Activated CD4-positive, CD25-positive, alpha-beta regulatory T cell (primary cell): ENCODE measurements at places on chromosomes 6 and 20.

DNA sequence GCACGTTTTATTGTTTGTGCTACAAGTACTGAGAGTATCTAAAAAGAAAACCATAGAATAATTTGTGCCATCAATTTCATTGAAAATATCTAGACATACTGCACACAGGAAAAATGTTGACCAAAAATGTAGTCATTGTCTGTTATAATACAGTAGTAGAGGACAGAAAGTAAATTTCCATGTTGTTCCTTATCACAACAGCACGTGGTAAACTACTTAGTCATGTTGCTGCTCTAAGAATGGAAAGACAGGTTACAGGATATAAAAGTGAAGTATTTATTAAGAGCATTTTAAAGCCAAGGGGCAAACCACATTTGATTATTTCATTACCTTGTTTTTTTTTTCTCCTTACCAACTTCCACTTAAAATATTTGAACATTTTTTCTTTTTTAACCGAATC, 89.0 kb upstream of the CEP85L start:
- no peak for DNase-seq

DNA sequence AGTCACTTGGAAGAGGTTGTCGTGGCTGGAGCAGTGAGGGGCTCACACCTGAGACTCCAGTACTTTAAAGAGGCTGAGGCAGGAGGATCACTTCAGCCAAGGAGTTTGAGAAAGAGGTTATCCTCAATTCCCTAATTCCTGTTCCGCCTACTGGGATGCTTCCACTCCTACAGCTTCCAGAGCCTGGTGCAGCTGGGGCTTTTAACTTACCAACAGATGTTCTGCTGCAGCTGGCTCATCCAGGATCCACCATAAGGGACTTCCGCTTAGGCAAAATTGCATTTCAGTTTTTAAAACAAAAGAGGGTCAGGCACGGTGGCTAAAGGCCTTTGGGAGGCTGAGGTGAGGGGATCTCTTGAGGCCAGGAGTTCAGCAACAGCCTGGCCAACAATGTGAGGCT, 59.1 kb upstream of the CDYL start:
- no peak for DNase-seq

GRCh38 chr6:7891078-7891872, 19.3 kb downstream of the TXNDC5 start:
- no peak for DNase-seq

- DNase-seq = no peak
Observed at GRCh38 chr6:14353798-14354197, 236.2 kb downstream of the CD83 start.

DNA sequence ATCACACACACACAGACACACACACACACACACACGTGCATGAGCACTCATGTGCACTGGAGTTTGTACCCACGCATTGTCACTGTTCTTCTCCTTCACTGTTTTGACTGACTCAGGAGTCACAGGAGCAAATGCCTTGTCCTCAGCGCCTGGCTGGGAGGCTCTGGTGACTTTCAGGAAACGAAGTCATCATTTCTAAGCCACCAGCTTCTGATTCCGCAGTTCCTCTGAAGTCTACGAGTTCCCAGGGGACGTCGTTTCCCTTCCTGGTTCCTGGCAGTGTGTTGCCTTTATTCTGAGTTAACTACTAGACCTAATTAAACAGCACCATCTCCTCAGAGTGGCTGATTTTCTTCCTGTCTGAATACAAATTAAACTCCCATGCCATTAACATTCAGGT, 82.2 kb upstream of the PMEPA1 start:
- no peak for DNase-seq

DNA sequence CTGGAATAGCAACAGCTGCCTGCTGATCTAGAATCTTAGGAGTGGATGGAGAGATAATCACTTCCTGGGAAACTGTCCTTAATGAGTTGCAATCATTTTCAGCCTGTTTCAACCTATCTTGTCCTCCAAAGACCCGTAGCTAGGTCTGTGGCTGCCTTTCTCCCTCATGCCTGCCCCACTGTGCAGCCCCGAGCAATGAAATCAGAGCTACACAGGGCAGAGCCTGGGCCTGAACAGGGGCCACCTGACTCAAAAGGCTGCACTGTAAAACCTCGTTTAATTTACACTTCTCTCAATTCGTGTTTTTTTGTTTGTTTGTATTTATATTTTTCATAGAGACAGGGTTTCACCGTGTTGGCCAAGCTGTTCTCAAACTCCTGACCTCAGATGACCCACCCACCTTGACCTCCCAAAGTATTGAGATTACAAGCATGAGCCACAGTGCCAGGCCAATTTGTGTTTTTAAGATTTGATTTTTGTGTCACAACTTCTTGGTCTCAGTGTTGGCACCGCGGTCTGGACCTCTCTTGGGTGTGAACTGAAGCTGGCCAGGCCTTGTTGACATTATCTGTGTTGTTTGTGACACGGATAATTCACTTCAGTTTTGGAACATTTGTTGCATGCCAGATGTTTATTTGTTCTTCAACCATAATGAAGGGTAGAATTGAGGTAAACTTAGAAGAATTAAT, 21.5 kb downstream of the GGTLC1 start:
- DNase-seq = no peak

DNA sequence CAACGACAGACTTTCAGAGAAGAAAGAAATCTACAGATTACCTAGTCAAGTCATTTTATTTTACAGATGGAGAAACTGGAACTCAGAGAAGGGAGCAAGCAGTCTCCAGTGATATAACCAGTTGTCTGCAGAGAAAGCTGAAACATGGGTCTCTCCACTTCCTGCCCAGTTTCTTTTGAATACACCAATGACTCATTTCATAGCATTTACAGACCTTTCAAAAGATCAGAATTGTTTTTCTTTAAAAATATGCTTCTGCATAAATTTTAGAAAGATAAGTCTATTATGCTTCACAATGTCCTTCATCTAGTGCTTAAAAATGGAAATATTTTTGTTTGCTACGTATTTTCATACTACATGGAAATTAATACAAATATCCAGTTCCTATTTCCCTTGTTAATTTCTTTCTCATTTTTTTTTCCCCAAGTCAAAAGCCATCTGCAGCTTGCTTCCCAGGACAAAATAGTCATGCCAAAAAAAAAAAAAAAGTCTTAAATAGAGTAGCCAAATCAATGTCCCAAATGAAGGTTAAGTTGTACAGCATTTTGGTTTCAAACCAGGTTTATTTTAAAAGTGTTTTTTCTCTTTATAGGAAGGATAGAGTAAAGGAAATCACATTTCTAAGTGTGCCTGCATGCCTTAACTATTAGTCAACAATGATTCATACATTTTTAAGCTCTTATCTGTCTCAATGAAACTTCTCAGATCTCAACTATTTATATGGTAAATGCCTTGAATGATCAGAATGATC, 36.9 kb downstream of the ARHGAP18 start:
- DNase-seq = no peak

DNA sequence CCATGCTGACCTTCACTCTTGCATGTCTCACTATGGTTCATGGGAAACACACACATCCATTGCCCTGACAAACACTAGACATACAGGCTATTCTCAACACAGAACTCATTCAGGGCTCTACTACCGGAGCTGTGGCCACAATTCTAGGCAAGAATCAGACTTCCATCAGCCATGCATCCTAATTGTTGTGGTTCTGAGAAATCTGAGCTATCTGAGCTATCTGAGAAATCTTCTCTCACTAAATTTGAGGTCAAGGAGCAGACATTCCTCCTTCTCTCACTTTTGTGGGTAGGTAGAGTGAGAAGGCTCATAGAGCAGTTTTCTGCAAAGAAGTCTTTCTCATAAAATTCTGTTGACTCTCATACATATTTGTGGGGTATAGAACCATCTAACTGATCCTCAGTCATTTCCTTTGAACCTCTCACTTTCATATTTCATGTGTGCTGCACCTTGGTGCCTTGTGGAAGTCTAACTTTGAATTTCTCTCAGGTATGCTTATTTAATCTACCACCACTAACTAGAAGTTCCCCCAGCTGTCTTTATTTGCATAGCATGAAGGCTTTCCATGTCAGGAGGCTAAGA, 43.6 kb downstream of the ADGRF1 start:
- DNase-seq = no peak

DNA sequence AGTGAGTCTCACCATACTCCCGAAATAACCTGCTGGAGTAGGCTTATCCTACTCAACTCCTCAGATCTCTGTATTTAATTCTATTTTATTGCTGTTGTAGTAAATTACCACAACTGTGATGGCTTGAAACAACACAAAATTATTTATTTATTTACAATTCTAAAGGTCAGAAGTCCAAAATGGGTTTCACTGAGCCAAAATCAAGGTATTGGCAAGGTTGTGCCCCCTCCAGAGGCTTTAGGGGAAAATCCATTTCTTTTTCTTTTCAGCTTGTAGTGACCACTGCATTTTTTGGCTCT, 869 bp upstream of the SLC17A2 start:
- DNase-seq = no peak

GRCh38 chr6:142692942-142693341, 252.0 kb downstream of the HIVEP2 start:
- peak; percentile 59 for DNase-seq

DNA sequence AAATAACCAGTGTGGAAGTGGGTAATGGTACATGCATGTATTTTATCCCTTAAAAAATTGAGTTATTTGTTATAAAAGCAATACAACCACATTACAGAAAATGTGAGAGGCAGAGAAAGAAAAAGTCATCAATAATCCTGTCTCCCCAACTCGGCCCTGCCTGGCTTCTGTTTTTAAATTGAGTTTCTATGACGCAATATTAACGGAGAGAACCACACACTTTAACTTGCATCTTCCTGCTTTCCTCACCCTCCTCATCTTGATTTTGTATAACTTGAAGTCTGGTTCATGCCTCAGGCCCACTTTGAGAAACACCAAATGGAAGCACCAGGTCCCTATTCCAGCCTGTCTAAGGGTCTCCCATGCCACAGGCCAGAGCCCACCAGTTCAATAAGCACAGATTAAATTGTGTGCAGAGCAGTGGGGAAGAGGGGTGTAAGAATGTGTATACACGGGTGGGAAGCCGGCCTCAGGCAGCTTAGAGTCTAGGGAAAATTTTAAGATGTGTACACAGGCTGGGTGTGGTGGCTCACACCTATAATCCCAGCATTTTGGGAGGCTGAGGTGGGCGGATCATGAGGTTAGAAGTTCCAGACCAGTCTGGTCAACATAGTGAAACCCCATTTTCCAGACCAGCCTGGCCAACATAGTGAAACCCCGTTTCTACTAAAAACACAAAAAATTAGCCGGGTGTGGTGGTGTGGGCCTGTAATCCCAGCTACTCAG, 15.9 kb downstream of the KCNK5 start:
- DNase-seq = no peak

DNA sequence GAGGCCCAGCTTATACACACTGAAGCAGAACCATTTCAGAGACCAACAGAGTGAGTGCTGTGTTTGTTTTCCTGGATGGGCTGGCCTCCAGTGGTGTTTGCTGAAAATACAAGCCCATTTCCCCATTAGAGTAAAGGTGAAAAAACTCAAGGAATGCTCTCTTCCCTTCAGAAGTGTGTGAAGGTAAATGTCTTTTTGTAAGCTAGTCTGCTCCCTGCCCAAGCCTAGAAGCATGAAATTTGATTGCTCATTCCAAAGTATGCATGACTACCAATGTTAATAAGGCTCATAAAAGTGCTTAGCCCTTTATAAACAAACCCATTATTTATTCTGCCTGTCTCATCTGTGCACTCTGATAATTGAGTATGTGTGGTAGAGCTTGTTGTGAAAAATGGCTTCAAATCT, 59.1 kb downstream of the ADGRF1 start:
- no peak for DNase-seq

DNA sequence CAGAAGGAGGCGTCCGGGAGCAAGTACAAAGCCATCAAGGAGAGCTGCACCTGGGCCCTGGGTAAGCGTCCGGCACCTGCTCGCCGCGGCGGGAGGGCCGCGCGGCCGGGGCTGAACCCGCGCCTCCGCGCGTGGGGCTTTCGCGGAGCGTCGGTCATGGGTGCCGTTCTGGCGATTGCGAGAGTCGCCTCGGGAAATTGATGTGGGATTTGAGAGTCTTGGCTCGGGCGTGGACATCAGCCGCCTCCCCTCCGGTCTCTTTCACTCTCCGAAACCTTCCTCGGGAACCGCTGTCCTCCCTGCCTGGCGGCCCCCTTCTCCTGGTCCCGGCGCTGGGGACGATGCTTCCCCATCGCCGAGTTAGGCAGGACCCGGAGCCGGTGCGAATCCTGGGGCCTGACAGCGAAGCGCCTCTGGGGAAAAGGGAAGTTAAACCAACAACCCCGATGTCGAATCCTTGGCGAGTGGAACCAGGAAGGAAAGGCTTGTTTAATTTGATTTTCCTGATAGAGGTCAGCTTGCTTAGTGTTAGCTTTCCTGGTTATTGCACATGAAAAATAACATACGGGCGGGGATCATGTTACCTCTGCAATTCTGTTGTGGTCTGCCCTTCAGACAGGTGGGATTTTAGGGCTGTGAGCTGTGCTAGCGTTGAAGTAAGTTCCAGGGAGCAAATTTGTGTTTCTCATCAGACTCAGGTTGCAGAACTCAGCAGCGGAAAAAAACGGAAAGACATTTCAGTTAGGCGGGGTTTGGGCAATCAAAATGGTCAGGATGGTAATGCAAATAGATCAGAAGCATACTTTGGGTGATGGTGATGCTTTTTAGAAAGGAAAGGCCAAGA, 594 bp downstream of the ARFGEF3 start:
- DNase-seq = no peak

DNA sequence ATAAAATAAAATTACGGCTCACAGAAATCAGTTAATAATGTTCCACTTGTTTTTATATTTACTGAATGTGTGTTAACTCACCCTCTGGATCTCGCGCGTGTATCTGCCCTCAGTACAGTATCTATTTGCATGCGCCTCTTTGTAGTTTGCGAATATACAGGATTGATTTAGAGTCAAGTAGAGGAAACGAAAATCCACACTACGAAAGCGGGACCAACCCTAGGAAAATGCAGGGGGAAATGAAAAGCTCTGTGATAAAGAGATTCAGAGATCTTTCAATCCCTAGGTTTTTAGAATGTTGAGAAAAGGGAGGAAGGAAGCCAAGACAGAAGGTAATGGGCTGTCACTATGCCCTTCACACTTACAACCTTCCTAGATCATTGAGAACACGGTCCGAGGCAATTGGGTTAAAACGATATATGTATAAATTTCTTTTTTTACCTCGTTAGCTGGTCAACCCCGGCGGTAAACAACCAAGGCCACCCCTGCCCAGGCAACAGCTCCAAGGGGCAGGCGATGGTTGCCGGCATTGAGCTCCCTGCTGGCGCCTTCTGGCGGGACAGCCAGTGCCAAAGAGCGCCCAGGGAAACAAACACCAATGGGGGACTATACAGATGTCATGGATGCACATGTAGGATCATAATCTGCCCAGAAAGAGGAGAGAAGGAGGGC, 792 bp upstream of the FUT9 start:
- no peak for DNase-seq

DNA sequence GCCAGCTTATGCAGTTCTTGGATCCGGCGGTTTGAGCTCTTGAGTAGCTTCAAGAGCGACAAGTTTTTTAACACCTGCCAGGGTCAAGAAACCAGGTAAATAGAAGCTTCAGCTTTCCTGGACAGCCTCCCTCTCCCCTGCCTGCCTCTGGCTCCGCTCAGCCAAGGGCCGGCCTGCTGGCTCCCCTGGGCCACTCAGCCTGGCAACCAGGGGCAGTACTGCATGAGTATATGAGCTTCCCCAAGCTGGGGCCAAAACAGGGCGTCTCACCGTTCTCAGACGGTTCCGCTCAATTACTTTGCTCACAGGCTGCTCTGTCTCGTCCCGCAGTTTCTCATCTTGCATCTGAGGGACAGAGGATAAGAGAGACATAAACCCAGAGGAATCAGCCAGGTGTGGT, 856 bp downstream of the TP53TG5 start:
- DNase-seq = no peak
